HEK293T (cell line): ENCODE measurements at places on chromosomes 3 and 15.
A peak's percentile ranks its signal among the peaks of the same experiment; 100 is the strongest.

DNA sequence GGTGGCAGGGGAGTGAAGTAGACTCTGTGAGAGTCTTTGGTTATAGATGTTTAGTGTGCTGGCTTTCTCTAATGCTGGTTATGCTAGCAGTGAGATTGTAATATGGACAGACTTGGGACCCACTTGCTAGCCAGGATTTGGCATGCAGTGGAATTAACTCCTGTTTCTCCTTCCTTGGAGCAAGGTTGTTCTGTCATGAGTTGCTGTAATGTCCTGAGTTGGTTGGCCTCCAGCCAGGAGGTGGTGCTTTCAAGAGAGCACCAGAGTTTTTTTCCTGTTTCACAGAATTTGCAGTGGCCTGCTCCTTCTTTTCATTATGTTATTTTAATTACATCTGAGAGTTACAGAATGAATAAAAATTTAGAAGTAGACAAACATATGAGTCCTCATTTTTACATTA lies 88.1 kb upstream of the PXYLP1 start:
- DNase-seq: no peak

DNA sequence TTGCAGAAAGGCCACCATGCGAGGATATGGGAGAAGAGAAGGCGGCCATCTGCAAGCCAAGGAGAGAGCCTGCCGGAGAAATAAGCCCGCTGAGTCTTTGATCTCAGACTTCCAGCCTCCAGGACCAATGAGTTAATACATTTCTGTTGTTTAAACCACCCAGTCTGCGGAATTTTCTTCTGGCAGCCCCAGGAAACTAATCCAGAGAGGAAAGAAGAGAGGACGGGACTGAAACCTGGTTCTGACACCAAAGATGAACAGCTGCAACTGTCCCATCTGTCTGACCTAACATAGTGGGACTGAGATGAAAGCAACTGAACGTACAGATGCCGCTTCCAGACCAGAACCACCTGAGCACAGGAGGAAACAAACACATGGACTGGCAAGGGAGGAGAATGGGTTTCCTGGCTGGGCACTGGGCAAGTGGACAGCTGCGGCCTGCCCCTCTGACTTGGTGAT lies 32.3 kb downstream of the VGLL4 start:
- DNase-seq: no peak

GRCh38 chr15:74902295-74903075 lies 4.2 kb downstream of the FAM219B start:
- DNase-seq: no peak

- DNase-seq: no peak
These were observed 95.4 kb upstream of the SNRPA1 start for GRCh38 chr15:101390462-101390861.

GRCh38 chr15:60301024-60301423 lies 96.8 kb downstream of the ANXA2 start:
- no peak for DNase-seq

- DNase-seq: no peak
These were observed 159.3 kb upstream of the MDFIC2 start for GRCh38 chr3:70471464-70472342.

- DNase-seq: no peak
These were observed 161.4 kb downstream of the CHST2 start for GRCh38 chr3:143280984-143281383.

- DNase-seq: no peak
These were observed 26.1 kb downstream of the GOLGB1 start for GRCh38 chr3:121723485-121723884.

DNA sequence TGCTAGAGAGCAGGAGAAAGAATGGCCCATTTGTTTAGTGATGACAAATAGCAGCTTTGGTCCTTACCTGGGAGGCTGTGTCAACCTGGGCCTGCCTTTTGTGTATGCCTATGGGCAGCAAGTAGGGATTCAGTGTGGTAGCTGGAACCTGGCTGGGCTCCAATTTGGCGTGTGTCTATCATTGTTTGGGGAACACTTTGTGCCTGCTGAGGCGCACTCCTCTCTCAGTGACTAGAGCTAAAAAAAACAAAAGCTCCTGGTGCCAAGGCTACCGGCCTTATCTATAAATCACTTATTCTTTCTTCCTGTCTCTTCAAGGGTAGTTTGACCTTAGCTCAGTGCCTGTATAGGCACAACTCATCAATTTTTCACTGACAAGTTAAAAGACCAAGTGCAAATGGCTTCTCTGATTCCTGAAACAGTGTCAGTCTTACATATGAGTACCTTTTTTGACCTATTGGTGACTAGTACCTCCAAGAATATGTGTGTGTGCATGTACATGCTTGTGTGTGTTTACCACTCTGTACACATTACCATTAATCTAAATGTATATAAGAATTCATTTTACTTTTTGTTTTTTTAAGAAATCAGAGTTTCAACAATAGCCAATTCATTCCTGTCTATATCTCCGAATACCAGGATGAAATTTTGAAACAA lies 54.6 kb downstream of the GMNC start:
- DNase-seq: no peak

DNA sequence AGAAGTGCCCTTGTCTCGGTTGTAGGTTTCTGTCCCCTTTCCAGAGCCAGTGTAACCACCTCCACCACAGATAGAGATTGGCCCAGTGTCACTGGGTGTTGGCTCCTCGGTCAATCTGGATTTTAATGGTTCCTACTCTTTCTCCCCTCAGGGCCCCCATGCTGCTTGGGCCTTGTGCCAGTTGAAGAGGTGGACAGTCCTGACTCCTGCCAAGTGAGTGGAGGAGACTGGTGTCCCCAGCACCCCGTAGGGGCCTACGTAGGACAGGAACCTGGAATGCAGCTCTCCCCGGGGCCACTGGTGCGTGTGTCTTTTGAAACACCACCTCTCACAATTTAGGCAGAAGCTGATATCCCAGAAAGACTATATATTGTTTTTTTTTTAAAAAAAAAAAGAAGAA lies 75.2 kb downstream of the BOC start:
- DNase-seq: no peak

DNA sequence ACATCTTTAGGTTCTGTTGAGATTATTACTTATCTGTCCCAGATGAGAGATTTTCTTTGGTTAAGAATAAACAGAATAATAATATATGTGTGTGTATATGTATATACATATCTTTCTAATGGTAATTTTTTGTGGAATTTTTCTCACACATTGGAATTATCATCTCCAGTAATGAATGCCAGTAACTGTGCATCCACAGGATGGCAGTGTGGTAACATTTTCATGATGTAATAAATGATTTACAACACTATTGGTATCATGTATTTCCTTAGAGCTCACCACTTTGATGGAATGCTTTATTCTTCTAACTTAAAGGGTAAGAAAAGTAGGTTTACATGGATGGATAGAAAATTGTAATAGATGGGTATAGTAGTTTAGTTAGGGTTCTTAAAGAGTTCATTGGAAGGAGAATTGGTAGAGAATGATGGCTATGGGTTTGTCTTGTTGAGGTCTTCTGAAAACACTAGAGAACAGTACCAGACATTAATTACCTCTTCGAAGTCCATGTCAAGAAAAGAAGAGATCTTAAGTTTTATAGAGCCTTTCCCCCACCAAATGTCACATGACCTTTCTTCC lies 78.1 kb downstream of the STT3B start:
- peak; percentile 28 for DNase-seq

GRCh38 chr3:152377184-152377570 lies 108.4 kb downstream of the MBNL1 start:
- no peak for DNase-seq

- DNase-seq: no peak
These were observed 25.6 kb upstream of the CFAP161 start for GRCh38 chr15:81108427-81108826.

- DNase-seq: no peak
These were observed 147.4 kb downstream of the GHSR start for GRCh38 chr3:172300862-172301261.

GRCh38 chr15:84143753-84144314 lies 91.7 kb upstream of the GOLGA6L4 start:
- DNase-seq: no peak

DNA sequence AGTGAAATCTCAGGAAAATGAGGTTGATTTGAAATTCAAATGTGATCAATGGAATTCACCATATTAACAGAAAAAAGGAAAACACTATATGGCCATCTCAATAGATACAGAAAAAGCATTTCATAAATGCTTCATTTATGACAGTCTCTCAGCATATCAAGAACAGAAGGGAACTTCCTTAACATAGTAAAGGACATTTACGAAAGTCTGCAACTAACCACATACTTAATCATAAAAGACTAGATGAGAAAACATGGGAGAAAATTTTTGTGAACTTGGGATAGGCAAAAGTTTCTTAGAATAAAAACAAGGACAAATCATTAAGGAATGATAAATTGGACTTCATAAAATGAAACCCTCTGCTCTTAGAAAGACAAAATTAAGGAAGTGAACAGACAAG lies 24.7 kb upstream of the TIPARP start:
- no peak for DNase-seq

GRCh38 chr3:7377103-7377502 lies 516.2 kb downstream of the GRM7 start:
- no peak for DNase-seq

GRCh38 chr3:108501535-108501934 lies 8.9 kb downstream of the MYH15 start:
- DNase-seq: no peak

GRCh38 chr3:71849681-71850080 lies 64.7 kb upstream of the PROK2 start:
- no peak for DNase-seq

DNA sequence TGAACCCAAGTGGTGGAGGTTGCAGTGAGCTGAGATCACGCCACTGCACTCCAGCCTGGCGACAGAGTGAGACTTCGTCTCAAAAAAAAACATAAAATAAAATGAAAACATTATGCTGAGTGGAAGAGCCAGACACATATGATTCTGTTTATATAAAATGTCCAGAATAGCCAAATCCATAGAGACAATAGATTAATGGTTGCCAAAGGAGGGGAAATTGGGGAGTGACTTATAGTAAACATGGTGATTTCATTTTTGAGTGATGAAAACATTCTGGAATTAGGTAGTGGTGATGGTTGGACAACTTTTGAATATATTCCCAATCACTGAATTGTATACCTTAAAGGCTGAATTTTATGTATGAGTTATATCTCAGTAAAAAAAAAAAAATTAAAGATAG lies 172.0 kb upstream of the BFSP2 start:
- no peak for DNase-seq

DNA sequence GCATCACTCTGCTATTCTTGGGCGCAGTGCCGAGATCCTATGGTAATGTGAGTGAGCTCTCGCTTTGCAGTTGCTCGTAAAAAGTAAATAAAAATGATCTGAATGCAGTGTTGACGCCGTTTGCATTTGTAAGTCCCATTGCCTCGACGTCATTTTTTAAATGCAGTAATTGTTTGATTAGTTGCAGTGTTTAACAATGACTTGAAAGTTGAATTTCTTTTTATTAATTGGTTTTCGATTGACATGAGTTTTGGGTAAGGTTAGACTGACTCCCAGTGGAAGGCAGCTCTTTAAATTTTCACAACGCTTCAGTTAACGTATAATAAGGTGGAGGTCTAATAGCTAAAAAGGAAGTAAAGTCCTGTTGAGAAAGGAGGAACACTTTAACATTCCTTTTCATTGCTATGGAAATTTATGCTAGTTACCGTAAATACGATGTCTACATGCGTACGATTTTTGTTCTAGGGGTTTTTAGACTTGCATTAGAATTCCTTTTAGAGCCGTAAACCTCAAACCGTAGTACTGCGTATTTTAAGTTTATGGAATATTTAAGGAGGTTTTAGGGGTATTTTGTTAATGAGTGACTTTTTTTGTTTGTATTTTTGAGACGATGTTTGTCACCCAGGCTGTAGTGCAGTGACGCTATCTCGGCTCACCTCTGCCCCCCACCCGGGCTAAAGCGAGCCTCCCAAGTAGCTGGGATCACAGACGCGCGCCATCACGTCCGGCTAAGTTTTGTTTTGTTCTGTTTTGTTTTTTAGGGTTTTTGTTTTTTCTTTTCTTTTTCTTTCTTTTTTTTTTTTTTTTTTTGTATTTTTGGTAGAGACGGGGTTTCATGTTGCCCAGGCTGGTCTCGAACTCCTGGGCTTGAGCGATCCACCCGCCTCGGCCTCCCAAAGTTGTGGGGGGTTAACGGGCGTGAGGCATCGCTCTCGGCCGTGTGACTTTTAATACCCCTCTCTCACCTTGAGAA lies 1.4 kb downstream of the MORF4L1 start:
- no peak for DNase-seq

- no peak for DNase-seq
These were observed 25.1 kb downstream of the CD80 start for GRCh38 chr3:119534296-119534695.

DNA sequence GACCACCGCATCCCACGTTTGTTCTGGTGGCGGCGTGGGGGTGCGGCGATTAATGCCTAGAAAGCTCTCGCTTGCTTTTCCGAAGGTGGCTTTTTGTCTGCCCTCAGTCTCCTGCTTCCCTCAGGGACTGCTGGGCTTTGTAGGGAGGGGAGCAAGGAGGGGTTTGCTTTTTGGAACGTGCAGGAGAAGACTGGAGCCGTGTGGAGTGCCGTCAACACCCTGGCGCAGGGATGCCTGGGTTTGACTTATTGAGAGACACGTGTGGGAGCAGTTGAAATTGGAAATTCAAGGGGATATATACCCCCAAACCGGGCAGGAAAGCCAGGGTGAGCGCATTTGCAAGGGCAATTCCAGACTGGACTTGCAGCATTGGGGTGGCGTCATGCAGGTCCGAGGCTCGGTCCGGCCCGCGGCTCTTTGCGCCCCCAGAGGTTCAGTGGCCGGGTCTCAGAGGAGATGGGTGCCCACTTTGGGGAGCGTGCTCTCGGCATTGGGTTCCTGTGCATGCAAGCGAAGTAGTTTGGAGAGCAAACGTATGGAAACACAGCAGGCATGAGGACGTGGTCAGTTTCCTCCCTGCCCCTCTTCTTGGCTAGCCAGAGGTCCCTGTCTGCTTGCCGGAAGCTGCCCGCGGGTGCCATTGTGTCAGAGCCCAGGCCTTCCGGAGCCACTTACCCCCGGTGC lies 2.1 kb downstream of the EPHB1 start:
- DNase-seq: no peak

GRCh38 chr15:52805351-52806283 lies 15.5 kb upstream of the ONECUT1 start:
- DNase-seq: no peak

DNA sequence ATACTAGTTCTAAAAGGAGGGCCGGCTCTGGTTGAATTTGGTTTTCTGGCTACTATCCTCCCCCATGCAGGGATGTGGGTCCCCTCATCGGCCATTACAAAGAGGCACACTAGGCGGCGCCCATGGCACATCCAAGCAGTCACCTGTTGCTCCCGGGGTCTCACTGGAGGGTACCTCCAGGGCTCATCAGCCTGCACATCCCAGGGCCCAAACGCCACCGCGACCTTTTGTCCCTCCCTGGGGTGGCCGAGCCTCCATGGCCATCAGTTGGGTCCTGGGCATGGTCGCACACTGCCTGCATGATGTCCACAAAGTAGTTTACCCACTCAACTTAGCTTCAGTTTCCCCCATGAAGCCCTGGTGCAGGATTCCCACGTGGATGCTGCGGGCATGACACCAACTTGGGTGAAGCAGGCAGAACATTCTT lies 28.3 kb downstream of the IDH3A start:
- DNase-seq: peak; percentile 79
